ENCODE measurements at places on chromosomes 12 and 14. TPM values are rescaled to one million over a fixed set of nuclear protein-coding genes. Genes with fewer than 3 reads are reported as not detected.

CCDC38 gene
- not detected for total RNA-seq

PTPN21 gene
- total RNA-seq, result 16.2 TPM

TRHDE gene
- total RNA-seq, result 6.8 TPM

TRPV4 gene
- 0.52 TPM for total RNA-seq

FOXN4 gene
- total RNA-seq, result not detected

ZDHHC22 gene
- 0.52 TPM for total RNA-seq

PZP gene
- total RNA-seq, result 1.0 TPM

TARBP2 gene
- 29.7 TPM for total RNA-seq

KRT72 gene
- not detected for total RNA-seq

SYT1 gene
- total RNA-seq, result 2.1 TPM

TAS2R9 gene
- 0.52 TPM for total RNA-seq

SRP54 gene
- total RNA-seq, result 44.9 TPM

BIN2 gene
- 3.1 TPM for total RNA-seq

MORN3 gene
- total RNA-seq, result under 0.01 TPM

MYF5 gene
- 28.2 TPM for total RNA-seq

SPIC gene
- not detected for total RNA-seq

HPD gene
- total RNA-seq, result not detected

RD3L gene
- total RNA-seq, result not detected

ZFHX2 gene
- total RNA-seq, result not detected

KRT7 gene
- total RNA-seq, result not detected

CYP46A1 gene
- total RNA-seq, result 2.1 TPM

GSKIP gene
- total RNA-seq, result 10.4 TPM

GYS2 gene
- total RNA-seq, result not detected

ADAMTS20 gene
- total RNA-seq, result 0.52 TPM

KRT6C gene
- total RNA-seq, result not detected

HELB gene
- total RNA-seq, result 2.6 TPM

IL26 gene
- total RNA-seq, result not detected

ACOT6 gene
- total RNA-seq, result not detected

OTOGL gene
- total RNA-seq, result 0.52 TPM

AQP2 gene
- total RNA-seq, result not detected

FERMT2 gene
- total RNA-seq, result 98.6 TPM

RNASE7 gene
- total RNA-seq, result not detected

KIF26A gene
- total RNA-seq, result 6.3 TPM

GZMH gene
- total RNA-seq, result not detected

RHEBL1 gene
- total RNA-seq, result 0.52 TPM

Data from skeletal muscle tissue (tissue), 5 donors.